Hindlimb muscle (tissue), 1 donor: ENCODE measurements at places on chromosomes 2 and 18.

- no peak for DNase-seq
These were observed 40.7 kb downstream of the MRPL44 start for GRCh38 chr2:223997938-223998337.

- DNase-seq: no peak
These were observed 18.0 kb upstream of the ACKR3 start for GRCh38 chr2:236551471-236552211.

GRCh38 chr2:86791573-86791972, 860 bp upstream of the CD8A start:
- DNase-seq: no peak

GRCh38 chr2:24480245-24480644, 10.8 kb upstream of the NCOA1 start:
- DNase-seq: no peak

GRCh38 chr2:238404406-238405216, 22.1 kb upstream of the ASB1 start:
- DNase-seq: no peak

- no peak for DNase-seq
These were observed 125.9 kb downstream of the MAIP1 start for GRCh38 chr2:200081236-200081635.

- no peak for DNase-seq
These were observed 1.7 kb downstream of the EMILIN2 start for GRCh38 chr18:2848247-2849246.

GRCh38 chr18:58557008-58557435, 71.9 kb downstream of the ALPK2 start:
- no peak for DNase-seq

- DNase-seq: peak; percentile 23
These were observed 194.1 kb downstream of the CLIP4 start for GRCh38 chr2:29309090-29310029.

DNA sequence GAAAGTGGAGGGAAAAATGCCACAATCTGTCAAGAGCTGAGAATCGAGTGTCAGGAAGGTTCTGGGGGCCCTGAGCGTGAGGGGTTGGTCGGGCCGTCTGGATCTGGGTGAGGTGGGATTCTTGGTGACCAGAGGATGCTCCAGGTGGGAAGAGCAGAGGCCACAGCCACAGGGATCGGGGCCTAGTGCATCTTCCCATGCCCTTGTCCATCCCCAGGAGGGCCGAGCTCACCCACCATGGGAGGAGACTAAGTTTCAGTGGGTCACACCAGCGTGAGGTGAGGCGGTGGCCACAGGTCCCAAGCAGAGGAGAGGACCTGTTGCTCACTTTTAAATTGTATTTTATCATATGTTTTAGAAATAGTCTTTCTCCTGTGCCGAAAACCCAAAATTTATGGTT, 70.0 kb downstream of the TMEM18 start:
- no peak for DNase-seq

GRCh38 chr2:118842661-118843482, 4.6 kb downstream of the EN1 start:
- no peak for DNase-seq

- peak; percentile 11 for DNase-seq
These were observed 28.9 kb upstream of the AQP4 start for GRCh38 chr18:26894426-26894825.

GRCh38 chr2:141271346-141271745, 859.5 kb downstream of the LRP1B start:
- no peak for DNase-seq

- DNase-seq: no peak
These were observed 23.9 kb upstream of the ALLC start for GRCh38 chr2:3633982-3634595.

DNA sequence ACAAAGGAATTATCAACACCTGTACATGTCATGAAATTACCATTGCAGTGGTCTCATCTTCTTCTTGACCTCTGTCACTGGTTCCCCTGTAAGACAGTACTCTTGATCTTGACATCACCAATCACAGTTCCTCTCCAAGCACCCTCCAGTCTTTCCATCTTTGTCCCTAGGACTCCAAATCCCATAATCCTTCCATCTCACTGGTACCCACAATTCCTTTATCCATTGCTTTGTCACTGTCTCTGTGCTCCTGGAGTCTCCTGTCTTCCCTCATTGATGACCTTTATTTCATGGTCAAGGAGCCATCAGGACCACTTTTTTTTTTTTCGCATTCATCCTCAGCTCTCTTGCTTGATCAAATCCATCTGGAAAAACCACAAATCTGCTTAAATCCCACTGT, 56.7 kb downstream of the COL4A3 start:
- no peak for DNase-seq
